AG09309 (cell line): ENCODE measurements at places on chromosomes 3 and 15.

DNA sequence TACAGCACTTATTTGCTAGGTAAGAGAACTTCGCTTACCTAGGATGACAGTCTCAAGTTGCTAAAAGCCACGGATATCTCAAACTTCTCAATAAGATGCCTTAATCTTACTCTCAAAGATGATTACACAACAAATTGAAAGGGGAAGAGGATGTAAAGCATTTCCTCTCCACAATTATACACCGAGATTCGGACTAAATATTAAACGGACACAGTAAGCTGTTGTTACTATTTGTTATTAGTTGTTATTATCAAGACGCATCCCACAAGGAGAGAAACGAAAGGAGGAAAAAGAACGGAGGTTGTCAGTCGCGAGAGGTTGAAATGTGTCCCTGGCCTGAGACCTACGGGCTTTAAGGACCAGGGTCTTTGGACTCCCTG lies 660 bp downstream of the ZNF106 start:
- no peak for DNase-seq

- no peak for DNase-seq
Observed at GRCh38 chr3:49803465-49804140, 542 bp downstream of the INKA1 start.

DNA sequence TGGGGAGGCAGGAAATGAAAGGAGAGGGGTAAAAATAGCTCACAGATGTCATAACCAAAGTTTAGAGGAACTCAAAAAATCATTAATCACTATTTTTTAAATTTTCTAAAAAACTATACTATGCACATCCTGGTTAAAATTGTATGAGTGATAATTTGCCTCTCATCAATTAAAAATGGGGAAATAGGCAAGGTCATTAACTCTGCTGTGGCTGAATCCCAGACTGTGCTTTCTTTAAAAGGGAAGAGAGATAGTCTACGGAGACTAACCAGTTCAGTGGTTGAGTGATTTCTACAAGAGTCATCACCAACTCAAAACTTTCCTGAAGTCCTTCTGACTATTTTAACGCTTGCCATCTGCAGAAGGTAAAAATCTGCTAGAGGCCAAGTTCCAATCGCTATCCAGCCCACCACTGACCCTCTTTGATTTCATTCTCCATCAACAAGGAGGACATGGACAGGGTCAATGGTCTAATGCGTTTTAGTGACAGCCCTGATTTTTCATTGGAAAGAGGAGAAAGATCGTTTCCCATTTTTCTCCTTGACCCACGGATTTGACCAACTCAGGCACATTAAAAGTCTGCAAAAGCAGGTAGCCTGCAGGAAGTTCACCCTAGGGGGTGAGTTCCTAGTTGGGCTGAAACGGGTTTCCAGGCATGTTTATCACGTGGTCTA lies 850 bp downstream of the SUCLG2 start:
- DNase-seq: no peak

GRCh38 chr3:65201926-65202325 lies 514.1 kb upstream of the ADAMTS9 start:
- DNase-seq: no peak

DNA sequence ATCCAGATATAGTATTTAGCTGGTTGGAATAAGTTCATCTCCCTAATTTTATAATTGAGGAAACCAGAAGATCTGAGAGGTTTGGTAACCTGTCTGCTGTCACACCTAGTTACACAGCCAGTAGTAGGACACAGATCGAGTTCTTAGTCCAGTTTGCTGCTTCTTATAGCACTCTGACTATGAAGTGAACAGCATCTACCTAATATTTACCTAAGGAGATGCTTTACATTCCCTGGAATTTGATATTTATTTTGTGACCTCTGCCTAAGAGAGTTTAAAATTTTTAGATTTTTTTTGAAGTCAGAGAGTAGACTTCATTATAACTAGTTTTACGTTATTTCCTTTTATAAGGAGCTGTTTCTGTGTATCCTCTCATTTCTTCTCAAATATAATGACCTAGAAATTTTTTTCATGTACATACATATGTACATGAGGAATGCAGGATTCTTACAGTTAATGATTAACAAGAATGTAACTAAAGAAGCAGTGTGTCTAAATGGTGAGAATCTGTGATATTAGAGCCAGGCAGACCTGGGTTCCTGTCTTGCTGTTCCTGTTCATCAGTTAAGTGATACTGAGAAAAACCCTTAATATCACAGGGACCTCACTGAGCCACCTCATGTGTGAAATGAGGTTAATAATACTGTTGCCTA lies 4.3 kb downstream of the ARHGEF26 start:
- no peak for DNase-seq

- no peak for DNase-seq
Observed at GRCh38 chr15:40932156-40932555, 3.0 kb downstream of the DLL4 start.

DNA sequence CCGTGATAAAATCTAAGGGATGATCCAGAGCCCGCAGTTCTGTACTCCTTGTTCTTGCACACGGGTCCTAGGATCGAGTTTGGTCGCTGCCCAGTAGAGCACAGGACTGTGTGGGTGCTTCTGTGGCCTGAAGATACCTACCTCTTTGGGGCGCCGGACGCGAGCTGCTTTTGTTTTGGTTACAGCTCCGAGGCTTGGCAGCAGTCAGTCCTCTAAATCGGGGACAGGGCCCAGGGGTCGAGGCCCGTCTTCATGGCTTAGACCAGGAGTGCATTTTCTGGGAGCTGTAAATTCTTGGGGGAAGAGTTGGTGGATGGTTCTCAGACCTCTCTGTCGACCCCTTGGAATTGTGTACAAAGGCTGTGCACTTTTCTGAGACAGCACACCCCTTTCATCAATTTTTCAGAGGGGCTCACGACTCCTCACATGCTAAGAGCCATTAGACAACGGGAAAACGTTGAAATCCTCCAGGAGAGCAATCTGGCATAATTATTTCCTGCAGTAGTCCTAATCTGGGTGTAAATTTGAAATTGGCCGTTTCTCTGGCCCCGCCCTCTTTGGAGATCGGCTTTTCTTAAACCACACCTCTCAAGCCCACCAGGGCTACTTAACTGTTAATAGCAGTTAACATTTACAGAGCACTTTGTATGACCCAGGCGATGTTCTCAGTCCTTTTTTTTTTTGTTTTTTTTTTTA lies 928 bp downstream of the CEP97 start:
- DNase-seq: no peak

DNA sequence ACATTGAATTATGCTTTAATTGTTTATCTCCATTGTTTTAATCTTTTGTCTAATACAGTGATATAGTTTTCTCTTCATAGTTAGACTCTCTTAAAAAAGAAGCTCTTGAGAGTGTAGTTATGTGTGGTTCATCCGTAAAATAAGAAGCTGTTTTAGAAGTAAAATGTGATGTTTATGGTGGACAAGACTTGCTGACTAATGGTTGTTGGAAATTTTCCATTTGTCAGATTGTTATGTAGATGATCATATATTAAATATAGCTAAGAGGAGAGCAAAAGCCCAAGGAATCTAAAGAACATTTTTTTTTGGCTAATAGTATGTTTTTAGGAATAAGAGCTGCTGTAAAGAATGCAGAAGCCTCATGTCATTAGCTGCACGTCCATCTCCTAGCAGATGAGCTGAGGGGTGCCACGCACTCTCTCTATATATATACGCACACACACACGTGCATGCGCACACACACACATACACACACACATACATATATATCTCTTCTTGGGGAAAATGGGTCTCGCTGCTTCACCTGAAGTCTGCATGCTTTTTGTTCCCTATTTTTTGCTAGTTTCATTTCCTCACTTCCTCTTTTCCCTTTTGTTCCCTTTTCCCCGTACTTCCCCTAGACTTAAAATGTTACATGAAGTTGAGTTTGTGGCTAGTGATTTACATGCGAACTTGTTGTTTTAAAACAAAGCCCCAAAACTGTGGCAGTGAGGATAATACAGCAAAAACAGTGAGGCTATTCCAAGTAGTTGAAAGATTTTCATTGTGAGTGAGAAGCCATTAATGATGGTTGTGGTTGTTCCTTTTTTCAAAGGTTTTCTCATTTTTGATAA lies 107.8 kb downstream of the MBNL1 start:
- no peak for DNase-seq

GRCh38 chr3:130470126-130470525 lies 46.9 kb upstream of the COL6A6 start:
- DNase-seq: no peak

DNA sequence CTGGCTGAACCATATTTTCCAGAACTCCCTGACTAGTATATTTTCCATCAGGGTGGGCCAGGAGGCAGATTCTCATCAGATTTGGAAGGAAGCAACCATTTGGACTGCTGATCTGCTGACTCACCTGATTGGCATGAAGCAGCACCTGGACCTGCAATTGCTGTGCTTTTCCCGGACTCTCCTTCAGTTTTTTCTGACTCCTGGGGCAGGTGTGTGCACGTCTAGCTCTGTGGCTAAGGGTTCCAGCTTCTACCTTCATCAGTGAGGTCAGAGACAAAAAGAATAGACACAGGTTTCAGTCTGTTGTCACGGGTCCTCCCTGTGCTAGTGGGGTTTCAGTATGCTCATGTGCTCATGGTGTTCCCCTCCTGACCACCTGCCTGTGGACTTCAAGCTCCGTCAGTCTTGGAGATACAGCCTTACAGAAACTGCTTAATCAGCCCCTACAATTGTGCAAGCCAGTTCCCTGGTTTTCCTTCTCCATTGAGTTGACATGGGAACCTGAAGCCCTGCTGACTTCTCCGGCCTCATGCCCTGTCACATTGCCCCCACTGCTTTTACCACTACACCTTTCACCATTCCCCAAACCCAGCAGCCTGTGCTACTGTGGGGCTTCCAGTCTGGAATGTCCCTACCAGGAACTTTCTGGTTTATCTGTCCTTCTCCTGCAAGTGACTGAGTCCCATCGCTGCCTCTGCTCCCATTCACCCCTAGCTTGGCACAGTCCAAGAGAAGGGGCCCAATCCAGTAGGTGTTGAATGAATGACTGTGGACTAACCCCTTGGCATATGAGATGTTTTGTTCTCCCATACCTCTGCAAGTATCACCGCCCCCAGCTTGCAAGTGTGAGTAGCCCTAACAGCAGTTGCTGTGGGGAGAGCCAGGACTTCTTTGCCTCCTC lies 31.7 kb downstream of the HMCES start:
- no peak for DNase-seq

GRCh38 chr3:133840767-133841166 lies 35.2 kb downstream of the SRPRB start:
- no peak for DNase-seq
